ENCODE measurements at places on chromosomes 1 and 21.

DNA sequence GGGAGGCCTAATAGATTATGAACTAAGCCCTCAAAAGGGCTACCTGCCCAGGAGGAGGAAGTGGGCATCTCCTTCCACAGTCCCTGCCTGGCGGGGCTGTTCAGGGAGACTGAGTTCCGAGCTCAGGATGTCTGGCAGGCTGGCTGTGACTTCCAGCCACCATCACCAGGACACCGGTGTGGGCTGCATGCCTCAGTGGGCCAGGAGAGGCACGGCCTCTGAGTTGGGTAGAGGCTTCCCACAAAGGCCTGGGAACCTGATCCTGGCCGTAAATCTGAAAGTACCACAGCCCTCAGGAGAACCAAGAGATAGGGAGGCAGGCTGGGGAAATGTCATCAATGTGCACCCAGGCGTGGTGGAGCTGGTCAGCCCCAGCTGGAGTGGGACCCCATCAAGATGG is 29.1 kb downstream of the NTPCR start:
- DNase-seq: no peak

- no peak for DNase-seq
Observed at GRCh38 chr1:159889821-159890252, 10.1 kb downstream of the CFAP45 start.

DNA sequence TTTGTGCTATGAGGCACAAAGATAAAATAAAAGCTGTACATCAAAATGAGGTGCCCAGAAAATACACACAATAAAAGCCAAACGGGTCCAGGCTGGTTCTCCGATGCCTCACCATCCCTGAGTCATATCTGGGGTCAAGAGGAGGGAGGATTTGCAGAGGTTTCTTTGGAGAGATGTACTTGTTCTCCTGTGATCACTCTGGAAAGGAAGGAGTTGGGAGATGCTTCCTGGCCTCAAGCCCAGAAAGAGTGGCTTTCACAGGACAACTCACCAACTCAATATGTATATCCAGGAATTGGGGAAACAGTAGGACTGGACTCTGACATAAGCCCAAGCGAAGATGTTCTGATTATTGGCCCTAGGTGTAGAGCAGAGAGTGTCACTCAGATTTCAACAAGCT is 51.9 kb downstream of the DIPK1A start:
- no peak for DNase-seq

DNA sequence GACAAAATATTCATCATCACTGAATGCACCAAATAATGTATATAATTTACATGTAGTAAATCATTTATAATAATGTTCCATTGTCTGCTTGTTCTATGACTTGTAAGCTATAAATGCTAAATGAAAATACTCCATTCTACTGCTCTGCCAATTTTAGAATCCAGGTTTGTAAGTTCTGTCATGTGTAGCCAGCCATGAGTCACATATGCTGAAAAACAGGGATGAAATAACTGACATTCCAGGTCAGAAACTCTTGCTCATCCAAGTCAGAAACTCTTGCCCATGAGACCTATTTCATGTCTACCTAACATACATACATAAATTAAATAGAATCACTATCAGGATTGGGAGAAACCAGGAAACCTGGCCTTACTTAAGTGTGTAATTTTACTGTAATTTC is 95.6 kb downstream of the ASH1L start:
- no peak for DNase-seq

DNA sequence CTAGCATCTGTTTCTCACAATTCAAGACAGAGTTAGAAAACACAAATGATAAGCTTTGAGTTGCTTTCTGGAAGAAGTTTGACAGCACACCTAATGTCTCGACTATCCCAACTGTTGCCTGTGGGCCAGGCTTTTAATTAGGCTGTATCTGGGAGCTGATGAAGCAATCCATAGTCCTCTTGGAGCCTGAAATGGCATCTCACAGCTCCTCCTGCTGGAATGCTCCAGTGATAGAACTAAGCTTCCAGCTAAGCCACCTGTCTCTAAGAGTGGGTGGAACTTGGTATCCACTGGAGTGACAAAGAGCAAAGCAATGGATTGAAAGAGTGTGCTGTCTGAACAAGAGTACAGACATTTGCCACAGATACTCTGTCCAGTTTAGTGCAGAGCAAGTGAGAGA is 605.3 kb upstream of the NR5A2 start:
- DNase-seq: no peak

GRCh38 chr1:1157426-1157913 is 16.2 kb upstream of the TTLL10 start:
- peak; percentile 43 for DNase-seq

- no peak for DNase-seq
Observed at GRCh38 chr1:218787826-218788225, 385.9 kb upstream of the LYPLAL1 start.

DNA sequence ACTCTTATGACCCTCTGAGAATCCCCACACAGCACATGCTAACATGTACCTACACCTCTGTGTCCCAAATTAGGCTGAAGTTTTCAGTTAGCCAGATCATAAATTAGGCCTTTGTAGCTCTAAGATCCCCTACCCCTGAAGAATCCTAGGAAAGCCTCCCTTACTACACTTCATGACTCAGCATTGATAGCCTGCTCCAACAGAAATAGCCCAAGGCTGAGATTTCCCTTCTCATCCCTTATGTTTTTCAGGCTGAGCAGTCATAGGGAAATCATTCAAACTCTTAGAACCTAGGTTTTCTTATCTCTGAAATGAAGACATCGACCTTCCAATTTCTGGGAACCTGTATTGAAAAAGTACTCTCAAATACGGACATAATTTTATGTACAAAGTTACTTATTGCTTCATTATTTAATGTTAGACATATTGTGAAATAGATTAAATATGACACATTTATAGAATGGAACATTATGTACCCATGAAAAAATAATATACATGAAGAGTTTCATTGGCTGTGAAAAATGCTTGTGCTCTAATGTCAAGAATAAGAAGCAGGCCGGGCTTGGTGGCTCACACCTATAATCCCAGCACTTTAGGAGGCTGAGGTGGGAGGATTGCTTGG is 122.4 kb upstream of the UBE2U start:
- no peak for DNase-seq

DNA sequence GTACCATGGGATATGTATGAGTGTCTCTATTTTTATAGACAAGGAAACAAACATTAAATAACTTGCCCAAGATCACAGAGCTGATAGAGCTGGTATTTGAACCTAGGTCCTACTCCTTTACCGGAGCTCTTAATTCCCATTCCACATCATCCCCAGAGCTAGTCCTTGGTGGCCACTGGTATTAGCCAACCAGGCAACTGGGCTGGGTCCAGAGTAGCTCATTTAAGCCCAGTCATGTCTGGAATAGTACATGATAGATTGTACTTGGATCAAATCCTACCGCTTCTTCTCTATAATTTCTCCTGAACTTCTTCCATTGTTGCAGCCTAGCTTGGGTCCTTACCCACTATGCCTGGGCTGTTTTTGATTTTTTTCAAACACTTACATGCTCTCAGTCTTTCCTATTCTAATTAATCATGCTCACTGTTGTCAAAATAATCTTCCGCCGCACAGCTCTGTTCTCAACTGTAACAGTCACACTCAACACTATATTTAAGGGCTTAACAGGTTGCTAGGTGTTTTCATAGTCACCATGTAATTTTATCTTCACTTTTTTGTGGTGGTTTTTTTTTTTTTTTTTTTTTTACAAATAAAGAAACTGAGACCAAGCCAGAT is 80.2 kb downstream of the COLGALT2 start:
- no peak for DNase-seq

DNA sequence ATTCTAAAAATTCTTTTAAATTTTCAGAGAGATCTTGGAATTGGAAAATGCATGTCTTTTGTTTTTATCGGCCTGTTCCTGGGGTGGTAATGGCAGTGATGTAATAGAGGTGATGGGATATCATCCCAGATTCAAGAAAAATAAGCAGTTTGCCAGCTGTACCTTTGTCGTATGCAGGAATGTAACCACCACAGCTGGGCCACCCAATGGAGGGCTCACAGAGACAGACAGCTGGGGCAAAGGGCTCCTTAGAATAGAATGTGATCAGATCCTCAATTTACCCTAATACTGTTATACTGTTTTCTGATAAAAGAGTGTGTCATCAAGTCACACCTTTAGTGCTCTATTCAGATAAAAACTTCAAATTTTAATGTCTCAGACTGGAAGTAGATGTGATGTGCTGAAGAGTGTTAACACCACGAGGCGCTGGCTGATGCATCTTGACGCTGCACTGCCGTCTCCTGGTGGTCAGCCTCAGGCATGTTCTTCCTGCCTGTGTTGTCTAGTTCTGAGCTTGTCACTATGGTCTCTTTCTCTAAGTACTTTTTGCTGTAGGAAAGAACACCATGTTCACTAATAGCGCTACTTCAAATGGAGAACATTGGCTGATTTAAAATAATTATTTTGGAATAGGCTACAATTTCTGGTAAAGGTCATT is 78.8 kb downstream of the C1orf21 start:
- no peak for DNase-seq

DNA sequence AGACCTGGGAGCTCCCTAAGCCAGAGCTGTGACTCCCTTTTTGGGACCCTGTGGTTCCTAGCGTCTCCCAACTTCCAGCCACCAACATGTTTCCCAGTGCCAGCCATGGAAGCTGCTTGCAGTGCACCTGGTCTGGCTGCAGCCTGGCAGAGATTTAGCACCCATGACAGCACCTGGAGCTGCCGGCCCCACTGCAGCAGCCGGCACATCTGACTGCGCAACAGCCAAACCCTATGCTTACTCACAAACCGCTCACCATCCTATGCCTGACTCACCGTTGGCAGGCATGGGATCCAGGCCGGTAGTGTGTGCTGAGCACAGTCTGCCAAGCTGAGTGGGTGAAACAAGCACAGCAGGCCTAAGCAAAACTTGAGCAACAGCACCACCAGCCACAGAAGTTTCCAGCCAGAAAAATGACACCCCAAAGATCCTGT is 435.9 kb upstream of the PRMT6 start:
- no peak for DNase-seq

- DNase-seq: no peak
Observed at GRCh38 chr1:91217911-91218310, 186.7 kb downstream of the HFM1 start.

GRCh38 chr1:242449661-242450060 is 74.8 kb downstream of the PLD5 start:
- no peak for DNase-seq

- DNase-seq: no peak
Observed at GRCh38 chr1:234395297-234395696, 22.0 kb downstream of the COA6 start.

- no peak for DNase-seq
Observed at GRCh38 chr21:26124896-26125295, 45.7 kb downstream of the APP start.

DNA sequence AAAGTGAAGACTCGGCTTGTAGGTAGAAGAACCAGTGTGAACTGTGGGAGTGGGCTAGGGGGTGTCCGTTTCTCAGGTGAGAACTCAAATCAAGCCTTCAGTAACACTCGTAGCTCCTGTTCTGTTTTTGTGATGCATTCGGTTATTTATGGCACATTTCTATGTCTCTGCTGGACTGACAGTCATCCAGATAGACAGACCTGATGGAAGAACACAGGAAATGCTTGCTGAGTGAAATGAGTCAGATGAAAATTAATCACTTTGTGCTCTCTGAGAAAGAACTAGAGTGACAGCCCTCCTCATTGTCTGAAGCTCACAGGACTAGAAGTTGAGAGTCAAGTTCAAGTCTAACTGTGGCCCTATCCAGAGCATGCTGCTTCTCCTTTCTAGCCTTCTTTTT is 360.1 kb upstream of the PLXNA2 start:
- no peak for DNase-seq

DNA sequence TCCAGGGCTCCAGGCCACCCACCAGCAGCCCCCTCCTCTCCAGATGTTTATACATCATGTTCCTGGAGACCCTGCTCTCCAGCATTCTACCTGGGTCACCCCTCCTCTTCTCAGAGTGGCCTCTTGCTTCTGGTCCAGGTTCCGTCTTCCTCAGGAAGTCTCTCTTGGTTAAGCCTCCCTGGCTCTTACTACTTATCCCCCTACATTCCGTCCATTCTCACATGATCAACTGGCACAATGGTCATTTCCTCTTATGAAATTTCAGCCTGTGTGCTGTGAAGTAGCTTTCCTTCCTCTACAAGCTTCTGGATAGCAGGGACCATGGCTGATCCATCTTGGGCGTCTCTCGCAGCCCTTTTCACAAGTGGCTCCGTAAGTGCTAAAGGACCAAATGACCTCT is 33.9 kb upstream of the ATP2B4 start:
- DNase-seq: no peak

DNA sequence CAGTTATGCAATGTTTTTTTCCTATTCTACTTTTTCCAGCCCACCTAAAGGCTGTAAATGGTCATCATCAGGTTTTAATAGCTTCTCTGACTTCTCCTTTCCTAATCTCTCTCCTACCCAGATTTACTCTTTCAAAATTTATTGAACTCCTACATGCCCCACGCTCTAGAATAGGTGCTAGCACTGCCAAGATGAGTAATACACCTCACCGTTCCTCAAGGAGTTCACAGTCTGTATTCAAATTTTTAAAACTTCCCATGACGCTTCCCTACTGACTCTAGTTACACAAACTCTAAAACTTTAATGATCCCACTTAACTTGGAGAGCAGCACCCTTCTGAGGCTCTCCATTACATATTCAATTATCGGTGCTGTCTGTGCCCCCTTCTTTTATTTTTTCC is 51.6 kb downstream of the ALG14 start:
- no peak for DNase-seq

DNA sequence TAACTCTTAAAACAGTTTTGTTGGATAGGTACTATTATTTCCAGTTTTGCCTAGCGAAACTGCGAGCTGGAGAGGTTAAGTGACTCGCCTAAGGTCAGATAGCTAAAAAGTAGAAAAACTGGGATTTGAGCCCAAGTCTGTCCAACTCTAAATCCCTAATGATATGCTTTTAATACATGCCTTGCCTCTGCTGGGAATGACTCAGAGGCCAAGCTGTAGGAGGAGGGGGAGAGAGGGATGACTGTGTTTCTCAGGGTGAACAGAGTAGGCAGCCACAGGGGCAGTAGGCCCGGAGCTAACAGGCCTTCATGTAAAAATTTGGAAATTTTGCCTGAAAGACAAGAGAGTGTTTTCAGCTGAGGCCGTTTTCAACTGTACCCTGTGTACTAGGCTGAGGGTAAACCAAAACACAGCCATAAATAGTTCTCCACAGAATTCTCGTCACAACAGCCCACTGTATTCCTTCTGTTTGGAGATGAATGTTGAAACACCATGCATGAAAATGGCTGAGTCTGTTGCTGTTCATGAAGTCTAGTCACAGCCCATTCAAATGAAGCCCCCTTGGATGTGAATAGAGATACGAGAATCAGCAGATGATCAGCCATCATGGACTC is 107.5 kb upstream of the HOOK1 start:
- DNase-seq: no peak

- no peak for DNase-seq
Observed at GRCh38 chr1:41738475-41738874, 180.2 kb downstream of the HIVEP3 start.

DNA sequence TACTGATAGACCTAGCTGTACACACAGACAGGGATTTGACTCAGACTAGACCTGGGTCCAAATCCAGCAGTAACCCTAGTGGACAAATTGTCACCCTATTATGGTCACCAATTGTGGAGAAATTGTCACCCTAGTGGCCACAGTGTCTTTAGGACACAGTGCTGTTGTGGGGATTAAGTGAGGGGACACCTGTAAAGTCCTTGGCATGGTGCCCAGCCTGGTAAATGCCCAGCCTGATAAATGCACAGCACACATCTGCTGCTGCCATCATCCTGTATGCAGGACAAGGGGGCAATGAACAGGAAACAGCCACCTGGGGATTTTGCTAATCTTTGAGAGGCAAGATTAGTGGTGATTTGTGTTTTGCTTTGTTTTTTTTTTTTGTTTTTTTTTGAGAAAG is 2.3 kb downstream of the TMEM61 start:
- no peak for DNase-seq

GRCh38 chr1:201662646-201663045 is 123.7 kb downstream of the NAV1 start:
- no peak for DNase-seq

Data from activated gamma-delta T cell treated with Interleukin-2 at 50 U/mL for 16 hours (primary cell).